ENCODE measurements at places on chromosomes 4 and X. TPM values are rescaled to one million over a fixed set of nuclear protein-coding genes. Genes with fewer than 3 reads are reported as not detected.
A peak's percentile ranks its signal among the peaks of the same experiment; 100 is the strongest.

GRCh38 chr4:6546681-6547447, 28.1 kb upstream of the MAN2B2 start:
- no peaks in the 10 kb centered on the region for H3K4me1 ChIP-seq
- DNase-seq = peak; percentile 42
- H3K4me3 ChIP-seq = no peak overlapping the region
- H3K36me3 ChIP-seq = no peaks in the 10 kb centered on the region
- H3K27ac ChIP-seq = no peak overlapping the region
- H3K27me3 ChIP-seq = no peaks in the 10 kb centered on the region

DNA sequence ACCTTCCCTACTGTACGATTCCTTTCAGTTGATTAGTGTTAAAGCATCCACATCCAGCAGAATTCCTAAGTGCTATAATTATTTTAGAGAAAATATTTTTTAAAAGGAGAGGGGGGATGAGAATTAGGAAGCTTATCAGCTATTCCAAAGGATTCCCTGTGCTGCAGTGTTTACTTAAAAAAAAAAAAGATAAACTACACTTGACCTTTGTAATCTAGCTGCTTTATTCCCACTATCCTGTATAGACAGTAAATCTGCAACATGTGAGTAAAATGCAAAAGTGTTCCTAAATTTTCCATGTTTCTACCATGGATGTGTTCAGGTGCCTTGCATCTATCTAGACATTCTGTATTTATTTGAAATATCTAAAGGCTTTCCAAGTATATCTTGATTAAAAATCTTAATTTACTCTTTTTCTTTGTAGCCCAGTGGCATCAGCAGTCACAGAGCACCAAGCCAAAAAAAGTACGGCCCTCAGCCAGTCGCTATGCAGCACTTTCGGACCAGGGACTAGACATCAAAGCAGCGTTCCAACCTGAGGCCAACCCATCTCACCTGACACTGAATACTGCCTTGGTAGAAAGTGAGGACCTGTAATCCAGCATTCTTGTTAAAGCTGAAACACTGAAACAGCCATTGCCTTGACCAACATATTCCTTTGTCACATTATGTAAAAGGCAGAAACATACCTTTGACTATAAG, 84.1 kb downstream of the CBR4 start:
- H3K27me3 ChIP-seq = no peaks in the 10 kb centered on the region
- DNase-seq = no peak
- peaks cover 29% of the 10 kb centered on the region for H3K36me3 ChIP-seq
- no peak overlapping the region for H3K27ac ChIP-seq

DNA sequence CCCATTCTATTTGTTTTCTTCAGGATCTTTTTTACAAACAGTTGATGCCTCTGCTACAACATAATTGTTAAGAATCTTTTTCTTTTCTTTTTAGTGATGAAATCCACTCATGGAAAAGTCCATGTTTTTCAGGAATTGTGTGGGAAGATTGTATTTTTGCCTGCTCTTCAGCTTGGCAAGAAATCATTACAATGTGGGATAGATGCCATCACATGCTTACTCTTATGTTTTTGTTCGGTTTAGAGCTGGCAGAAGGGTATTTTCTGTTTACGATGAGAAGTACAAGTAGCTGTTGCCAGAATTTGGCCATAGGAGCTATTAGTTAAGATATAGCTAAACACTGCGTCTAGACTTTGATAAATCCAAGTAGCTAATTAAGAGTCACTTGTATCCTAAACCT, 2585.3 kb downstream of the ARAP2 start:
- H3K4me3 ChIP-seq = no peak overlapping the region
- no peaks in the 10 kb centered on the region for H3K36me3 ChIP-seq
- no peak overlapping the region for H3K27ac ChIP-seq
- no peak for DNase-seq

- no peaks in the 10 kb centered on the region for H3K4me1 ChIP-seq
- no peaks in the 10 kb centered on the region for H3K27me3 ChIP-seq
- no peak overlapping the region for H3K27ac ChIP-seq
- no peaks in the 10 kb centered on the region for H3K36me3 ChIP-seq
- no peak for DNase-seq
Observed at GRCh38 chr4:115484479-115484878, 371.1 kb upstream of the NDST4 start.

DNA sequence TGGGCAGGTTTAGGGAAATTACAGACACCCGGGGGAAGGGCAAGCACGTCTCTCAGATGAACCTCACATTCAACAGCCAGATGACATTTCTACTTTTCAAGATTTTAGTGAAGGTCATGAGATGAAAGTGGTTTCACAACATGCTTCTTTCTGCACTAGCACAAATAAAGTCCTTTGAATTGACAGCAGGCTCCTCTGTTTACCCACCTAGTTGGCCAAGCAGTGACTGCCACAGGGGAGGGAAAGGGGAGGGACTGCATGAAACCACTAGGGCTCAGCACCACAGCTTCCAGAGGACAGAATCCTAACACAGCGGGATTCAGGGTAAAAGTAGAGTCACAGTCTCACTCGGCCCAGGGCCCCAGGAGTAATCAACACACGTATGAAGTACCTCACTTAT, 6.2 kb downstream of the RAB40A start:
- no peak overlapping the region for H3K4me3 ChIP-seq
- H3K4me1 ChIP-seq = no peaks in the 10 kb centered on the region
- H3K27ac ChIP-seq = no peak overlapping the region
- DNase-seq = no peak

GRCh38 chr4:19544446-19545125, 707.1 kb upstream of the SLIT2 start:
- no peaks in the 10 kb centered on the region for H3K4me1 ChIP-seq
- H3K27me3 ChIP-seq = no peaks in the 10 kb centered on the region
- DNase-seq = no peak
- H3K36me3 ChIP-seq = no peaks in the 10 kb centered on the region
- no peak overlapping the region for H3K4me3 ChIP-seq

DNA sequence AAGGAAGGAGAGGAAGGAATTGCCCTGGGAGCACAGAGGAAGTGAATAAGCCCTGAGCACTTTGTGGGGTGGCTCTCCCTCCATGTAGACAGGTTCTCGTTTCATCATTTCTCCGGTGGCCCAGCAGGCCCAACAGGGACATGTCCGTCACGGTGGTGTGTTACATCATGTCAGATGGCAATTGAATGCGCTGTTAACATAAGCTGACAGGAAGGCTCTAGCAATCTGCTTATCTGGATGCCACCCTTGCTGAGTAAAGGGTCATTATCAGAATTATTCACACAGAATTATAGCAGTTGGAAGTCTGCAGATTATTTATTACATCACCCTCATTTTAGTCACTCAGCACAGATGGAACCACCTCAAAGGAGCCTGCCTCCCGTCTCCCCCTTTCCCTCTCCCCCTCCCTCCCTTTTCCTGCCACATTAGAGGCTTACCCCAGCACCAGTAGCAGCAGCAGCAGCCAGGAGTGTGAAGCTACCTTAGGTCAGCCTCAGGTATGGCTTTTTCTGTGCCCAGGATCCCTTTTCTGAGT, 124.3 kb upstream of the TRIM2 start:
- no peaks in the 10 kb centered on the region for H3K36me3 ChIP-seq
- H3K4me3 ChIP-seq = no peak overlapping the region
- peaks cover 3% of the 10 kb centered on the region for H3K4me1 ChIP-seq
- no peak overlapping the region for H3K27ac ChIP-seq
- DNase-seq = no peak
- H3K27me3 ChIP-seq = no peaks in the 10 kb centered on the region

GRCh38 chrX:153603131-153603656, 4.3 kb upstream of the CCNQ start:
- no peak overlapping the region for H3K27ac ChIP-seq
- H3K36me3 ChIP-seq = no peaks in the 10 kb centered on the region
- DNase-seq = no peak
- no peaks in the 10 kb centered on the region for H3K27me3 ChIP-seq
- no peaks in the 10 kb centered on the region for H3K4me1 ChIP-seq

- H3K4me1 ChIP-seq = peaks cover 13% of the 10 kb centered on the region
- no peak overlapping the region for H3K4me3 ChIP-seq
- no peak overlapping the region for H3K27ac ChIP-seq
Observed at GRCh38 chr4:41600243-41600912, 62.4 kb downstream of the LIMCH1 start.

GRCh38 chr4:4397441-4397819, 10.5 kb downstream of the NSG1 start:
- no peaks in the 10 kb centered on the region for H3K27me3 ChIP-seq
- H3K4me3 ChIP-seq = no peak overlapping the region
- no peak for DNase-seq

DNA sequence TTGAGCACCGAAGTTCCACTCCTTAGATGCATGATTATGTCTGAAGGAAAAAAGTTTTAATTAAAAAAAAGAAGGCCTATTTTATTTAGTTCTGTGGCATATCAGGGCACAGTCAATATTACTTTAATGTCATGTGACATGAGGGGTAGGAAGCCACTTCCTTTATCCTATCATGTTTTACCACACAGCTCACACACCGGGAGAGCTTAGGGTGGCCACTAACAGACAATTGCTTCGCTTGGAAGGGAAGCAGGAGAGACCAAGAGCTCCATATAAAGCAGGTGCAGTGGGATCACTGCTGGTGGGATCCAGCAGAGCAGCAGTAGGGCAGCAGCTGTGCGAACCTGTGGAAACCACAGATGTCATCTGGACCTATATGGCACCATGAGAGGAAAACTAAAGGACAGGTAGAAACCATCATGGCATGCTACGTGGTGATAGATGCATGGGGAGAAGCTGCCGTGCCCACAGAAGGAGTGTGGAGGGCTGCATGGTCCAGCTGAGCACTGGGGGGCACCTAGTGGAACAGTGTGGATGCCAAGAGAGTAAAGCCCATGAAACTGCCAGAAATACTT, 52.0 kb downstream of the DTHD1 start:
- H3K36me3 ChIP-seq = no peaks in the 10 kb centered on the region
- no peak overlapping the region for H3K4me3 ChIP-seq
- no peak for DNase-seq
- H3K27ac ChIP-seq = no peak overlapping the region
- H3K27me3 ChIP-seq = no peaks in the 10 kb centered on the region
- H3K4me1 ChIP-seq = no peaks in the 10 kb centered on the region

DNA sequence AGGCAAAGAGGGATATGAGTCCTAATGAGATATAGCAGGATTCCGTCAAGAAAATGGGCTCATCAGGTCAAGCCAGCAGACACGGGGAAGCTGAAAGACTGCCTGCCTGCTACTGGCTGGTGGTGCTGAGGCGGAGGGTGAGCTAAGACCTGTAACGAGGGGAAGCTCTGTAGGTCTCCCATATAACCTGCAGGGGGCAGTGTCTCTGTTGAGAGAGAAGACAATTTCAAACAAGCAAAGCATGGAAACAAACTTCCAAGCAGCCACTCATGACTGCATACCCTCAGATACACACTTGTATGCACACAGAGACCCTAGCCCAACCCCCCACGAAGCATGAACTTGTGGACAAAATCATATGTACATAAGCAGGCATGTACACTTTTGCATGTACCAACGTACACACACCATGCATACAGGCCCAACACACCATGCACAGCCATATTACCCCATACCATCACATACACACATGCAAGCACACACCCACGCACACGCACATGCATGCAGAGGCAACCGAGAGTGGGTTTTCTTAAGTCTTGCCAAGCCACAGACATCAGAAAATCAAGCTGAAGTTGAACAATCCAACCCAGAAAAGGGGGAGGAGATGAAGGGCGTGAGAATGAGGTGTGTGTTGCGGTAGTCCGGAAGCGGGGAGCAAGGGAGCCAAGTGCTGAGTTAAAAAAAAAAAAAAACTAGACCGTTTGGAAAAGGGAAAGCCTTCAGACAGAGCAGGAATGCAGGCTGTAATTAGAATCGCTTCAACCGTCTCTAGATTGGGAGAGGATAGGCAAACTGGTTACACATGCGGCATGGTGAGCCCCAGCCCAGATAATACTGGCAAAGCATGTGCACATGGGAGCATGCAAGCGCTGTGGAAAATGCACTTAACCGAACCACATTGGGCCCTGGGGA, 71.0 kb downstream of the PJA1 start:
- DNase-seq = peak; percentile 51
- no peaks in the 10 kb centered on the region for H3K4me1 ChIP-seq
- H3K4me3 ChIP-seq = no peak overlapping the region
- no peaks in the 10 kb centered on the region for H3K27me3 ChIP-seq
- no peaks in the 10 kb centered on the region for H3K36me3 ChIP-seq
- H3K27ac ChIP-seq = no peak overlapping the region

Gene ADGRG2
- 4.3 TPM for total RNA-seq

DNA sequence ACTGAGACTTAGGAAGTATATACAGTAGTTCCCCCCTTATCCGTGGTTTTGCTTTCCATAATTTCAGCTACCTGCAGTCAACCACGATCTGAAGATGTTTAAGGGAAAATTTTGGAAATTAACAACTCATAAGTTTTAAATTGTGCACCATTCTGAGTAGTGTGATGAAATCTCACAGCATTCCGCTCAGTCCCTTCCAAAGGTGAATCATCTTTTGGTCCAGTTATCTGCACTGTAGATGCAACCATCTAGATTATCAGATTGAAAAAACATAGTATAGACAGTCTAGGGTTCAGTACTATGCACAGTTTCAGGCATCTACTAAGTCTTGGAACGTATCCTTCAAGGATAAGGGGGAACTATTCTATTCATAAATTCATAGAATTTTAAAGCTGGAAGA, 109.0 kb downstream of the ANXA3 start:
- peaks cover 17% of the 10 kb centered on the region for H3K4me1 ChIP-seq
- no peak for DNase-seq
- no peak overlapping the region for H3K27ac ChIP-seq
- no peaks in the 10 kb centered on the region for H3K36me3 ChIP-seq
- no peak overlapping the region for H3K4me3 ChIP-seq

GRCh38 chrX:12949927-12950656, 24.8 kb upstream of the TMSB4X start:
- DNase-seq = peak; percentile 39
- H3K27ac ChIP-seq = no peak overlapping the region
- peaks cover 7% of the 10 kb centered on the region for H3K4me1 ChIP-seq

Gene DMP1
- not detected for total RNA-seq

- H3K4me3 ChIP-seq = no peak overlapping the region
- no peaks in the 10 kb centered on the region for H3K27me3 ChIP-seq
- no peaks in the 10 kb centered on the region for H3K4me1 ChIP-seq
- DNase-seq = no peak
- no peak overlapping the region for H3K27ac ChIP-seq
- H3K36me3 ChIP-seq = no peaks in the 10 kb centered on the region
Observed at GRCh38 chrX:27445438-27445837, 17.7 kb downstream of the PPP4R3C start.

DNA sequence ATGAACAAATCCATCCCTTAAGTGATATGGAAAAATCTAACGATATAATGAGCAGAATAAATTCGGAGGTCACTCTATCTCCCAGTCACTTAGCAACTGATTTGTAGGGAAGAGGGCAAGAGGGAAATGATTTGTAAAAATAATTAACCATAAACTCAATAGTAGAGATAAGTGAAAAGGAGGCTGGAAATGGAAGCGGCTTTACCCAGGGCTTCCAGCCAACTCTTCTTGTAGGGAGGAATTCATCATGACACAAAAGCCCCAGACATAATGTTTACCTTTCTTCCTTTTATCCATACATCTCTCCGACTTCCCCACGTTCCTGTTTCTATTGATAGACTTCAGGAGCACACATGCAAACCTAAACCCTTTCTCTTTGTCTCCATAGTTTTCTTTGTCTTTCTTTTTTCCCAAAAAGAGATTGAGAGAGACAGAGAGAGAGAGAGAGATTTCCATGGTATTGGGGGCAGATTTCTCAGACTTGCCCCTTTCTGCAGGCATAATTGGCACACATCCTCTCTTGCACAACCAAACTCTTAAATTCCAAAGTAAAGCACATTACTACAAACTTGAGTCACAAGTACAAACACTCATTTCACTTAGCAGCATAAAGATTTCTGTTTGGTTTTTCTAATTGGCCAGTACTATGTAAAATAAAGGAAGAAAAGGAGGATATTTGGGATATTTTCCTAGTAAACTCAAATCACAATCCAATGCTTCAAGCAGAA, 140.9 kb downstream of the MAPK10 start:
- no peak for DNase-seq
- no peak overlapping the region for H3K27ac ChIP-seq
- H3K36me3 ChIP-seq = no peaks in the 10 kb centered on the region
- H3K4me1 ChIP-seq = peaks cover 11% of the 10 kb centered on the region

Gene SYN1
- total RNA-seq = not detected

Gene COL4A6
- total RNA-seq = 1.5 TPM

Data from thyroid gland (tissue), 4 donors.